ENCODE measurements at places on chromosomes 11 and 22.

GRCh38 chr22:22752556-22753477 is 108.4 kb downstream of the GGTLC2 start:
- DNase-seq: no peak

GRCh38 chr11:75431533-75432525 is 1.2 kb downstream of the KLHL35 start:
- no peak for DNase-seq

DNA sequence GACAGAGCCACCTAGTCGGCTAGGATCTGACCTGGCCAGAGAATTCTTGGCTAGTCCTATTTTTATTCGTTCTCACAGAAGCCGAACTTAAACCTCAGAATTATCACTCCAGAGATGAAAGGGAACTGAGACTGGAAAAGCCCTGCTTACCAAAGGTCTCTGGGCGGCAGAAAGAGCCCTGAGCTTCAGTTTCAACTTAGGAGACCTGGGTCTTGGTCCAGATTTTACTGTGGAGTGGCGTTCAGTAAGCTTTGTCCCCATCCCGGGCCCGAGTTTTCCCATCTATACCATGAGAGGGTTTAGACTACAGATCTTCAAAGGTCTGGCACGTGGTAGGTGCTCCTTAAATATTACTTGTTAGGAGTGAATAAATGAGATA is 516 bp downstream of the NEU3 start:
- no peak for DNase-seq

DNA sequence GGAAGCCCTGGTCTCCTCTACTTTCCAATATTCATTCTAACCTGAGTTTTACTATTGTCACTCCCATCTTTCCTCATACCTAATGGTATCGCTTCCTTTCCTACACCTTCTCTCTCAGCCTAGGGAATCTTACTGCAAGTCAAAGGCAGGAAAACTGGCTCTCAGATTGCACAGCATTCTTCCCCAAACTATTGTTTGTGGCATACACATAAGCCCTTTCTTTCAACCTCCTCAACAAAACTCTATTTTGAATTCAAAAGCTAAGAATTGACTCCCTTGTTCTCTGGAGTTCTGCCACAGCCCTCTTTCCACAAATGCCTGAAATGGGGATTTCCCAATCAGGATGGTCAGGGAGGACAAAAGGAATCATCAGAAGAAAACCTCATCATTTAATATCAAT is 181.5 kb downstream of the FAM76B start:
- no peak for DNase-seq

- DNase-seq: no peak
These were observed 565.2 kb downstream of the BUD13 start for GRCh38 chr11:116207421-116208141.

DNA sequence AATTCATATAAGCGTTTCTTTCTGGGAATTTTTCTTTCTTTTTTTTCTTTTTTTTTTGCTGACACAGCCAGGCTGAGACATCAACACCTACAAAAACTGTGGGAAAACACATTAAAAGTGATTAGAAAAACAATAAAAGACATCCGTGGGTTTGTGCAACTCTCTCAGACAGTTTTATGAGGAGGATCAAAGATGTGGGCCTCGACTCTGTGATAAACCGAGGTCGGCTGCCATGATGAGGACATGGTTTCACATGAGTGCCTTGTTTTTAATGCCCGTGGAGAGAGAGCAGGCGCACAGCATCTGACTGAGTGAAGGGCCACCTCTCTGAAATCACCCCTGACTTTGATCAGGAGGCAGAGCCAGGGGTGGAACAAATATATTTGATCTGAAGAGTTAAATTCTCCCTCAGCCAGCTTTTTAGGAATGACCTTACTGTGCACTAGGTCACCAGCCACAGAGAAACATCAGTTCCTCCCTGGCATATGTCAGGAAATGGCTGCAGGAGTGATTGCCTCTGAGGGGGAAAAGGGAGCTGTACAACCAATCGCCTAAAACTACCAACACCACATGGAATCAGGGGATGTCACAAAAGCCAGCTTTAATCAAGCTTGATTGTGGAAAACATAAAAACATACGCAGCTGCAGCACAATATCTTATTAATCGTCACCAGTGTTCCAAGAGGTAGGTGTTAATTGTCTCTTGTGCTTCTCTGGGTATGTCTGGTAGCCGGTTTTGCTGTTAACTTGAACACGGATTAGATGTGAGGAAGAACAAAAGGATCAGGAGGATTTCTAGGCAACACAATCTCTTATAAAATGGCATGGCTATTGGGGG is 164.7 kb downstream of the MAML2 start:
- DNase-seq: no peak

- no peak for DNase-seq
These were observed 71.8 kb downstream of the STIM1 start for GRCh38 chr11:3927129-3927796.

DNA sequence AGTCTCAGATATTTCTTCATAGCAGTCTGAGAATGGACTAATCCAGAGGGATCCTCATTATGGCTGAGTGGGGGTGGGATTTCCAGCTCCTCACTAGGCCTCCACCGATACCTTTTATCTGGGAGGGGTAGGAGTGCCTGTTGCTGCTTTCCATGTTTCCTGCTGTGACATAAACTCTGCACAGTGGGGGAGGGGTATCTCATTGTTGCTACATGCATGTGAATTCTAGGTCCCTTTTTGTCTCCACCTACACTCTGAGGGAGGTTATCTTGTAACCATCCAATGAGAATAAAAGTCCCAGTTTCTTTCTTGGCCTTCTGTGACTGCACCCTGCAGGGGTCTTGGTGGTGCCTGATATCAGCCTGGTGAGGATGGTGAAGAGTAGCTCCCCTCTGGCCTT is 60.5 kb downstream of the ADAMTS15 start:
- no peak for DNase-seq

DNA sequence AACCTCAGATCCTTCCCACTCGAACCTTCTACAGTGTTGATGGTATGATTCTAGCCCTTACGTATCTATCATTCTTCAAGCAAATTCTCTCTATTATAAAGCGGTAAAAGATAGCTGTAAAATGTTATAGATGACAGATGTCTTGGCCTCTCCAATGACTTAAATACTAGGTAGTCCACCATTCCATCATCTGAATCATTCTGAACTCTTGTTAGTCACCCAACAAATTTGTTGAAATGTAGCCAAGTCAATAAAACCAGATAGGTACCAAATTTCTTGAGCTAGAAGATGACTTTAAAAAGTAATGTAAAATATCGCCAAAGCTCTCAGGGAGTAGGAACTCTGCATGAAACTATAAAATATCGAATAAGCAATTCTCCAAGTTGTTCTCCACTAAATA is 32.6 kb upstream of the PICALM start:
- DNase-seq: no peak

GRCh38 chr11:33608386-33608785 is 92.2 kb downstream of the C11orf91 start:
- DNase-seq: no peak

DNA sequence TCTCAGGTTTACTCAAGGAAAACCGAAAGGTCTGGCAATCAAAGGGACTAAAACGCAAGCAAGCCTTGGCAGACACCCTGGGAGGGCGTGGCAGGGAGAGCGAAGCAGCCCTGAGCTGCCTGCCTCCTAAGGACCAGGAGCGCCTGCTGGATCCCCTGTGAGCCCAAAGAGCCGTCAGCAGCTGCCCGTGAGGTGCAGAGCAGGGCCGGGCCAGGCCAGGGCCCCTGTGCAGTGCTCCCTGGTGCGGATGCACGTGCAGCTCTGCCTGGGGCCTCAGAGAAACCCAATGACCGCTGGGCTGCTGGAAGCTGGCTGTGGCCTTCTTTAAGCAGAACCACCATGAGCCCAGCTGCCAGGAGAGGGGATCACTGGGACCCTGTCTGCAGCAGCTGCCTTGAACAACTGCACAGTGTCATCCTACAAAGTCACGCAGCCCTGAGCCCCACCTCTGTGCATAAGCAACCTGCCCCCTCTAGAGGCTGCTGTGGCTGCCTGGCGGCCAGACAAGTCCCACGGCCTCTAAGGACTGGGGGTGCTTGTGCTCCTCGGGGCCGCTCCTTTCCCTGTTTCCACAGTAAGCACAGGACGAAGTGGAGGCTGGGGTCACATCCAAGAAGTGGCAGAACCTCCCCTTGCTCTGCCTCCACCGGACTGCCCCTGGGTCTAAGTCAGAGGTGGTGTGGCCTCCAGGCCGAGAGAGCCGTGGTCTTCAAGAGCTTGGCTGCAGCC is 29.1 kb upstream of the COMT start:
- no peak for DNase-seq
